Activated naive CD8-positive, alpha-beta T cell treated with anti-CD3 and anti-CD28 coated beads, Interleukin-2, amount 10 ng/mL, durations not matched to agents 7 days and 5 days (primary cell): ENCODE measurements at places on chromosomes 12 and 14. TPM values are rescaled to one million over a fixed set of nuclear protein-coding genes. Genes with fewer than 3 reads are reported as not detected.

The TROAP gene
- 80.4 TPM for total RNA-seq

The GPR68 gene
- total RNA-seq = 23.0 TPM

The OR6C2 gene
- not detected for total RNA-seq

The SMOC1 gene
- total RNA-seq = not detected

GRCh38 chr14:99579903-99580571, 24.0 kb downstream of the CCDC85C start:
- H3K27me3 ChIP-seq = no peaks in the 10 kb centered on the region
- H3K27ac ChIP-seq = no peak overlapping the region
- H3K36me3 ChIP-seq = no peaks in the 10 kb centered on the region
- no peak overlapping the region for H3K4me3 ChIP-seq
- H3K4me1 ChIP-seq = no peaks in the 10 kb centered on the region

GRCh38 chr12:130301559-130301958, 36.1 kb upstream of the PIWIL1 start:
- no peak overlapping the region for H3K27ac ChIP-seq
- DNase-seq = no peak
- H3K4me1 ChIP-seq = no peaks in the 10 kb centered on the region
- no peak overlapping the region for H3K4me3 ChIP-seq
